ENCODE measurements at places on chromosomes 3 and 15.

GRCh38 chr15:70093070-70093469 is 4.6 kb downstream of the TLE3 start:
- no peak for DNase-seq

DNA sequence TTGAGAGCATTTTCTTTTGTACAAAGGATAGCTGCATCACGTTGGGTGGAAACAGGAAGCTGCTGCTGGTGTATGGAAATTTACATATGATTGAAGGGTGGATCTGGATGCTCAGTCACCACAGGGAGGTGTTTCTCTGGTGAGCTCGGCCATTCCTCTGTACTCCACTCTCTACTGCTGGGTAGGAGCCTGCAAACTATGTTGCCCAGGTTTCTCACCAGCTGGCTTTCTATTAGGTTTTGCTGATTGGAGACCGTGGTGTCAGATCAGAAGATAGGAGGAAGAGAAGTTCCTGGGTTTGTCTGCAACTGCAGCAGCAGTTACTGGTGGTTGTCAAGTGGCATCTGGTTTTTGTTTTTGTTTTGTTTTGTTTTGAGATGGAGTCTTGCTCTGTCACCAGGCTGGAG is 61.7 kb downstream of the TAMM41 start:
- DNase-seq, result no peak

- no peak for DNase-seq
Observed at GRCh38 chr3:32449691-32450090, 53.0 kb downstream of the CMTM6 start.

GRCh38 chr3:98048586-98048985 is 13.5 kb upstream of the GABRR3 start:
- DNase-seq, result no peak

- DNase-seq, result no peak
Observed at GRCh38 chr15:95169541-95170459, 938.4 kb downstream of the MCTP2 start.

All from hematopoietic multipotent progenitor cell treated with erythropoietin and hydrocortisone succinate and interleukin-3 and kit ligand, for 15 days (in vitro differentiated cells).